KG1 (cell line): ENCODE measurements at places on chromosomes 2 and 18.

- no peak for DNase-seq
These were observed 1042.5 kb downstream of the DPP10 start for GRCh38 chr2:115484983-115485382.

DNA sequence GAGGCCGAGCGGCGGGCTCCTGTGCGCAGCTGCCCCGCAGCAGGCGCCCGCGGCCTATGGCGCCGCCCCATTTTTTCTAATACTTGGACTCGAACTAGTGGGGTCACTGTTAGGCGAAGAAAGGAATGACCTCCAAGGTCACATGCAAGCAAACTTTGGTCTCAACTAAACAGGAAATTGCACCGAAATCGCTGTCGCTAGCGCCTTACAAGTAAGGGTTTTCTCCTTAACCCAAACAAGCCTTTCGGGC is 339 bp downstream of the ACAA2 start:
- DNase-seq, result no peak

- no peak for DNase-seq
These were observed 576.4 kb upstream of the PIK3C3 start for GRCh38 chr18:41378598-41378997.

DNA sequence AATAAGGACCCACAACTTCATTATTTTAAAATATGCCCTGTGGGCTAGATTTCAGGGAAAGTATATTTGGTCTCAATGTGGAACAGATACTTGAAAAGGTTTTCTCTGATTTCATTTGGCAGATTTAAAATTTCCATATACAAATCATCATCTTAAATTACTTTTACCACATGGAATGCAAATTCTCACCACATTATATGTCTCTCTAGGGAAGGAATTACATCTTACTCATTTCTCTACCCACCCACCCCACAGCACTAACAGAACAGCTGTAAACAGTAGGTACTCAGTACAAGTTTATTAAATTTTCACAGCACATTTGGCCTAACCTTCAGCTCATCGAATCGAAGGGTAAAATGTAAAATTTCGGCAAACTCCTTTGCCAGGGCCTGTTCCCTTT is 104.0 kb downstream of the CYRIA start:
- DNase-seq, result no peak

GRCh38 chr2:196356332-196356731 is 185.0 kb upstream of the STK17B start:
- DNase-seq, result no peak

- no peak for DNase-seq
These were observed 336.5 kb downstream of the CYP26B1 start for GRCh38 chr2:71811157-71811556.

DNA sequence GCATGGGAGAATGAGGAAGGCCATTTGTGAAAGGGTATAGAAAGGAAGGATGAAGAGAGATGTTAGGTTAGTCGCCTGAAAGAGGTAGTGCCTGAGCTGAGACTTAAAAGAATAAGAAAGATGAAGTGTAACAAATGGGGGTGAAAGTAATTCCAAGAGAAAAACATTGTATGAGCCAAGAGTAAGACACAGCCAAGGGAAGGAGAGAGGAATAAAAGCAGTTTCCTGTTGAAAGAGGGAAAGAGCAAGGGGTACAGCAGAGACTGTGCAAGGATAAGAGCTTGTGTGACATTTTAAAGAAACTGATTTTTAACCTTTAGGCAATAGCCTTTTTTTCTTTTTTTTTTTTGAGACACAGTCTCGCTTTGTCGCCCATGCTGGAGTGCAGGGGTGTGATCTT is 4.8 kb upstream of the RBBP8 start:
- no peak for DNase-seq

GRCh38 chr2:5440174-5440573 is 252.0 kb upstream of the SOX11 start:
- DNase-seq, result no peak

DNA sequence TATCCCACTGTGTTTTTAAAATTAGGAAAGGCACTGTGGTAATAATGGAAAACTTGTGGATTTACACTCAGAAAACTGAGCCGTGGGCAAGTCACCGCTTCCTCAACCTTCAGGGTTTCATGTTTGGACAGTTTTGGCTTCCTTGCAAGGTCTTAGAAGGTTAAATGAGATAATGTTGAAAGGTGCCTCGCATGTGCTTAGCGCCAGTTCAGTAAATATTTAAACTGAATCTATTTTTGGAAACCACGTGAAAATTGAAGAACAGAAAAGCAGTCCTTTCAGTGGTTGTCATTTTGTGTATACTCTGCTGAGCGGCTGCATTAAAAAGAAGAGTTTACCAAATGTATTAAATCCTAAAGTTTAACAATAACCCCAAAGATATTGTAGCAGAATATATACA is 15.2 kb upstream of the AGAP1 start:
- DNase-seq, result no peak

GRCh38 chr2:17182399-17182798 is 335.8 kb downstream of the RAD51AP2 start:
- DNase-seq, result no peak

DNA sequence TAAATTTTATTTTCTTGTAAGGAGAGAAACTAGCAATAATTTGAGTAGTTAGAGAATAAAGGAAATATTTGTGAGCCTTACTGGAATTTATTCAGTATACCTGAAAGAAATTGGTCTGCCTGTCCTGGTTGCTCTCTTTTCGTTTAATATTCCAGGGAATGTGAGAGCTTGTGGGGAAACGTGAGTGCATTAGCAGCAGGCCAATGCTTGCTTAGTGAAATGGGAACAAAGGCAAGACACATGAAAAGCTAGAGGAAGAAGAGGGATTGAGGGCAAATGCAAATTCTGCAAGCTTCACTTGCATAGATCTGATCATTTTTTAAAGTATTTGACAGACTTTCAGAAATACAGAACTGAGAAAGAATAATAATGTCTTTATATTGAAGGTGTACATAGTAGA is 111.0 kb downstream of the ERBB4 start:
- DNase-seq, result no peak

GRCh38 chr2:190334479-190335224 is 8.7 kb upstream of the INPP1 start:
- no peak for DNase-seq

- no peak for DNase-seq
These were observed 38.5 kb downstream of the COL4A4 start for GRCh38 chr2:227125506-227125905.

GRCh38 chr2:190412966-190413365 is 4.8 kb downstream of the MFSD6 start:
- no peak for DNase-seq

DNA sequence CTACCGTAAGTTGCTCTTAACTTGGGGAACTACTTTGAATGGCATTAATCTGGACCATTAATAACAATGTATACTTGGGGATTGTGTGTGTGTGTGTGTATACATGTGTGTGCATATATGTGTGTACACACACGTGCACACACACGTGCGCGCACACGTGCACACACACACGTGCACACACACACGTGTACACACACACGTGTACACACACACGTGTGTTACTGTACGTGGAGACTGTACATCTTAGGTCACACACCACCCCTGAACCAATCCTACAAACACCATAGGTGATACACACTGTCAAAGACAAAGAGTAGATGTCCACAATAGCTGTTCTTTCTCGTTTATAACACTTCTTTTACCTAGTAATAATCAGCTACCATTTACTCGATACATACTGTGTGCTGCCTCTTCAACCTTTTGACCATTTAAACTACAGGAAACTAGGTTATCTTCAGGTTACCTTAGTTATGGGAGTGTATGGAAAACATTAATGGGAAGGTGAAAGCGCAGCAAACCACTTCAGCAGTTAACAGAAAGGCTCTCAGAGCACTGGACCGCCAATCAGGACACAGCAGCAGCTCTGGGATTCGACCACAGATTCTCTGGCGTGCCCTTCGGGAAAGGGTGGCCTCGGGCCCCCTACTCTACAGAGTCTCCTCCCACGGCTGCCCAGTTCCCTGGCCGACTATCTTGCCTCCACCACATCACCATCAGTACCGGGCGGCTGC is 894 bp upstream of the GCC2 start:
- no peak for DNase-seq

DNA sequence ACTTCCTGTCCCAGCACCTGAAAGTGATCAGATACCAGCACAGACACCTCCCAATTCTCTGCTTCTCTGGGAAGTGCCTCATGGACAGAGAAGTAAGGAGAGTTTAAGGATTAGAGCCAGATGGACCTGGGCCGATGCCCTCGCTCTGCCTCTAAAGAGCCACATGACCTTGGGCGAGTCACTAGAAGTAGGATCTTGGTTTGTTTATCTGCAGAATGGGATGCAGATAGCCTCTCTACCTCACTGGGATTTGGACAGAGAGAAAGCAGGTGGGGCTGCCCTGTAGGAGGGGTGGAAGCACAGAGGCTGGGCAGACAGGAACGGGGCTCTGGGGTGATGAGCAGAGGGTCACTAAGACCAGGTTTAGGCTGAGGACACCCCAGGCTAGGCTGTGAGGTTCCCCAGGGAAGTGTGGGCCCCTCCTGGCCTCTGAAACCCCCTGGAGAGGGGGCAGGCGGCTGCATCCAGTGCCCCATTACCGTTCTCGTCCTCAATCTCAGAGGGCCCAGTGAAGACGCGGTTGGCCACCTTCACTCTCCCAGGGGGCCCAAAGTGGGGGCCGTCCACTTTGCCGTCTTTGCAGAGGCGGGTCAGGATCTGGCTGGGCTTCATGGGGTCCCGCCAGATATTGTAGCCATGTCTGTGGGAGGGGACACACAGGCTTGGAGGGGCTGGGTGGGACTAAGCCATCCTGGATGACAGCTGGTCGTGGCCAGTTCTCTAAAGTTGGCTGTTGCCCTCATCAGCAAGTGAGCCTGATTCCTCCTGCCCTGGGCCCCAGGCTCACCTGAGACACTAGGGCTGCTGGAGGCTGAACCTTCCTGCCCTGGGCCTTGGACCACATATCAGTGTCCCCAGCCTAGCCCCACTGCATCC is 13.3 kb downstream of the OTOF start:
- no peak for DNase-seq
